ENCODE measurements at places on chromosomes 1 and 21. TPM values are rescaled to one million over a fixed set of nuclear protein-coding genes. Genes with fewer than 3 reads are reported as not detected.

Gene ABCD3
- total RNA-seq: 48.5 TPM

GRCh38 chr1:36872126-36872754, 162.1 kb downstream of the GRIK3 start:
- no peak for DNase-seq

Gene RIIAD1
- total RNA-seq: not detected

DNA sequence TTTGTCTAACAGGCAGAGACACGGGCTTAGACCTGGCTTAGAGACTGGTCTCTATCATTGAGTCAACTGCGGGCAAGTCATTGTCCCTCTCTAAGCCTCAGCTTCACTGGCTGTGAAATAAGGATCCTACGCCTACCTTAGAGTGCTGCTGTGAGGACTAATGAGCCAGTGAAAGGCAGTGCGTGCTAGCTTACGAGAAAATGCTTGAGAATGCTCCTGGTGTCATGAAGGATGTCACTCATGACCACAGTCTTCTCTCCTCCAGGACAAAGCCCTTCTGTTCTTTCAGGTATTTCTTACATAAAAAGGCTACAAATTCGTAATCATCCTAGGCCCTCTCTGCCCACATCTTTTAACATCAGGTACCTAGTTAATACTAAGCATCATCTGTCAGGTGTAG, 16.5 kb upstream of the A3GALT2 start:
- no peak for DNase-seq

DNA sequence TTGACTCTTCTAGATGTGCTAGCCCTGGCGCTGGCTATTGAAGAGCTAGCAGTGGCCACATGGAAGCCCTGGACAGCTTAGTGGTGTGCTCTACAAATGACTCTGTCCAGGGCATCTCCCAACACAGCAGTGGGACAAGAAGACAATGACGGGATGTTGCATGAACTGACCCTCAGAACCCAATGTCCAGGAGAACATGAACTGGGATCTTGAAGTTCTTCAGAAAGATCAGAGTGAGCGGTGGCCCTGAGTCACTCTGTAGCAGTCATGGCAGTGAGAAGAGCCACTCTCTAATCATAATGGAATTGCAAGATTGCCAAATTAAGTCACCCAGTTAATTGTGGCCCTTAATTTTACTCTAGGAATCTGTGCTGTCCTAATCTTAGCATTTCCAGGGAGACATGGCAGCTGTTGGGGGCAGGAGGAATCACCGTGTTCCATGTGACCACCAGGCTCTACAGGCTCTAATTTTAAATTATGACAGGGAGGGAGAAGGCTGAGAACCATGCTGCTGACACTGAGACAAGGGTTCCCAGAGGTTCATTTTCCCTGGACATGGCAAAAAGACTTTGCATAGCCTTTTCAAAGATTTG, 10.2 kb upstream of the OBSCN start:
- no peak for DNase-seq

Gene ILF2
- total RNA-seq: 102 TPM

- peak; percentile 66 for DNase-seq
Observed at GRCh38 chr1:234607109-234608024, 2.6 kb downstream of the IRF2BP2 start.

Gene PADI2
- total RNA-seq: 358 TPM

Gene LPAR3
- total RNA-seq: 0.20 TPM

- DNase-seq: no peak
Observed at GRCh38 chr1:223833948-223834347, 11.8 kb downstream of the TP53BP2 start.

Gene FOXD2
- total RNA-seq: 0.04 TPM

Gene TTC22
- total RNA-seq: 0.13 TPM

DNA sequence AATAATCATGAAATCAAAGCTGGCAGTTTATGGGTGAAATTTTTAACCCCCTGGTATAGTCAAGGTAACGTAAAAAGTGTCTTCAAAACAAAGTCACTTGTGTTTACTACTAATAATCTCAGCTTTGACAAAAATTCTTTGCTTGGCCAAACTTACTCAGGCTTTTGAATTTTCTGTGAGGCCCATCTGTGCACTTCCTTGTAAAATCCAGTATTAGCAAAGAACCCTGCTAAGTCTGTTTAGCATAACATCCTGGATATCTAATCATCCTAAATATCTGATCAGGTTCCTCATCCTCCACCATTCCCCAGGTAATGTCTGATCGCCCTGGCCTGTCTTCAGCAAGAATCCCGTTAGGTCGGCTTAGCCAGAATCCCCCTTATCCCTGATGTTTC, 3.0 kb downstream of the LYST start:
- DNase-seq: no peak

Gene FAM3B
- not detected for total RNA-seq

- no peak for DNase-seq
Observed at GRCh38 chr1:211750599-211750998, 75.2 kb upstream of the NEK2 start.

DNA sequence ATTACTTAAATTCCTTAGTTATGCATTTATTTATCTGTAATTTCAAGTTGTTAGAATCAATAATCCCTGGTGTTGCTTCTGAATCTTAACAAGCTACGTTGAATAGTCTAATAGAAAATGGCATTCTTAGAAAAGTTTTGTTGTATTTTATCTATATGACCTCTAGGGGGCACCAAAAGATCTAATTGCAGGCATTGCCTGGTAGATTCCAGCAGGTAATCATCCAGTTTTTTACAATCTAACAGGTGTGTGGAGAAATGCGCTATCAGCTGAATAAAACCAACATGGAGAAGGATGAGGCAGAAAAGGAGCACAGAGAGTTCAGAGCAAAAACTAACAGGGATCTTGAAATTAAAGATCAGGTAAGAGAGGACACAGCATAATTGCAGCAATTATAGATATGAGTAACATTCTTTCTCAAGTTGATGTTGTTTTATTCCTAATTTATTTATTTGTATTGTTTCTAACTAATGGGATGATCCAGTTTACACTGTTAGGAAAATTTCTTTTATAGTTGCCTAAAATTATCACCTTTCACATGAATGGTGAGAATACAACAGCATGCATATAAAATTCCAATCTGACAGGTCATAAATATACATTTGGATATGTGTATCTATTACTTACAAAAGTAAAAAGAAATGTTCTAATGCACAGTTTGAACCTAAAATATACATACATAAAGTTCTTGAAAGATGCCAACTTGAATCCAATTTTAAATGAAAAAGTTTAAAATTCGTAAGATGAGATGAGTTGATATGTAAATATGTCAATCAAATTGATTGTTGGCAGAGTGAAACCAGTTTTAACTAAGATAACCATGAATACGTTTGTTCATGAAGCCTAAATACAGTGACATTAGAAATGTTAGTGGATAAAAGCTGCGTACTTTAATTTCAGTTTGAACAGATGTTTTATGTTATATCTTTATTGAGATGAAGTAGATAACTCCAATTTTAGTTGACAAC, 88.4 kb downstream of the SDCCAG8 start:
- no peak for DNase-seq

Gene KCNAB2
- 2.1 TPM for total RNA-seq

DNA sequence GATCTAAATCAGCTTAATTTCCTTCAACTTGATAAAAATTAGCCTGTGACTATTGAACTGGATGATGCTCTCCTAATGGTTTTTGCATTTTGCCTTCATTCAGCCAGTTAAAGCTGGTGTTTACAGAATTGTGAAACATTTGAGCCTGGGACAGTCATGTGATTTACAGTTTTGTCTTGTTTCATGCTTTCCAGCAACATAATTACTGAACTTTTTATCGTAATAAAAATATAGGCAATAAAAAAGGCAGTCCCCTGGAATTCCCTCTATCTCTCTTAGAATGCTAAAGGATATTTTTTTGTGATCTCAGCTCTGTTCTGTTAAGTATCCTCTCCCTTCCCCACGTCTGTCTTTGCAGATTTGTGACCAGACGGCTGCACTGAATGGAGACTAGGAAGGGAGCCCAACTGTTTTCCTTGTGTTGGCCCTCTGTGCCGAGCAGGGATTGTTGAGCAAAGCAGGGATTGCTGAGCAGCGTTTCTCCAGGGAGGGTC, 70.3 kb upstream of the RGL1 start:
- no peak for DNase-seq
